Left colon (tissue), 2 donors: ENCODE measurements at places on chromosomes 5 and 9.
A peak's percentile ranks its signal among the peaks of the same experiment; 100 is the strongest.

DNA sequence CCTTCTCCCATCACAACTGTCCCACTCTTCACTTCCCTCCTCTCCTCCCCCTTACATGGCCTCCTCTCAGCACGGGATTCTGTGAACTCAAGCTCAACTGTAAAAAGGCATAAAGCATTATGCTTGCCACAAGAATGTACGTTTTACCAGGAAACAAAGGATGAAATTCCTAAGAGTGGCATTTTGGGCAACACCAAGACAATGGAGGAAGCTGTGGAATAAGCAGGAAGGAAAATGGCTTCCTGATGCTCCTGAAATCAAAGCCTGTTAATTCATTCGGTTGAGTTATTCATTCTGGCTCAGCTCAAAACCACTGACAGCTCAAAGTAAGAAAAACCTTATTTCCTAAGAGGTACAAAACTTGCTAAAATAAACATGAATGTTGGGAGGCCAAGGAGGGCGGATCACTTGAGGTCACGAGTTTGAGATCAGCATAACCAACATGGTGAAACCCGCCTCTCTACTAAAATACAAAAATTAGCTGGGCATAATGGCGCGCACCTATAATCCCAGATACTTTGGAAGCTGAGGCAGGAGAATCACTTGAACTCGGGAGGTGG lies 40.8 kb upstream of the DMRT1 start:
- DNase-seq: no peak

GRCh38 chr5:75148051-75148450 lies 88.6 kb downstream of the ANKRD31 start:
- no peak for DNase-seq

DNA sequence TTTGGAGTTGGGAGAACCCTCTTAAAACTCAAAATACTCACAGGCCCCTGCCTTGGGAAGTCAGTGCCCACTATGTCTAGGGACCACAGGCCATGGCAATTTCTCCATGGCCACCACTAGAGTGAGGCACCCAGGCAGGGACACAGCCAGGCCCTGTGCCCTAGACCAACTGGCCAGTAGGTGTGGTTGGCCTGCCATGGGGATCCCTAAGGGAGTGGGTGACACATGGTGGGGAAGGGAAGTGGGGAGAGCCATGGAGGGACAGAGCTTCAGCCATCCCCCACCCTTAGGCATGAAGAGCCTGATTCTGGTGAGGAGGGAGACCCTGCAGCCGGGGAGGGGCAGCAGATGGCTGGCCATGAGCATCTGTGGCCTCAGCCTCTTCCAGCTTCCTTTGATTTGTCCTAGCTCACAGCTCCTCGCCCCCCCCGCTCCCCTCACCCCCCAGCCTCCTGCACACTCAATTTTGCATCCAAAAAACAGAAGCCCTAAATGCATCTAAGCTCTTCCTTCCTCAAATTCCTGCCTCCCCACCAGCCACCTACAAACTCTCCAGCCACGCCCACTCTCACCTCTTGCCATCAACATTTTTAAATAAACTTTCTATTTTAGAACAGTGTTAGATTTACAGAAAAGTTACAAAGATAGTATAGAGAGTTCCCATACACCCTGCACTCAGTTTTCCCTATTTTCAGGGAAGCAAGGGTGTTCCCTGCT lies 1.6 kb upstream of the DBN1 start:
- no peak for DNase-seq

- no peak for DNase-seq
Observed at GRCh38 chr5:61306531-61307131, 25.4 kb upstream of the ZSWIM6 start.

DNA sequence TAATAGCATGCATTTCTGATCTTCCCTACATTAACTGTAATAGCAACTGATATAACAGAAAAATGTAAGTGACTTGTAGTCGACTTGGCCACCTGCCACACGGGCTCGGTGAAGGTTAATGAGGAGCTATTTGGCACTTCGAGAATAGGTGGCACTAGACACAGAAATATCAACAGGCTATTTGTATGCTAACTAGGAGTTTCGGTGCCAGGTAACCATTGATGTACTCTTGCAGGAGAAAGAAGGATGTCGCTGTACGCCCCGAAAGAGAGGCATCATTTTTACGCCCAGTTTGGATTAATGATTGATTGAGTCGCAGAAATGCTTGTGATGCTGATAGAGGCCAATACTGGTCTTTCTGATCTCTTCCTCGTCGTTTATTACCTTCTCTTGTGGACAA lies 516 bp upstream of the DMRT2 start:
- DNase-seq: peak; percentile 65

- DNase-seq: no peak
Observed at GRCh38 chr5:11588803-11589202, 315.4 kb downstream of the CTNND2 start.

- DNase-seq: peak; percentile 22
Observed at GRCh38 chr5:16809395-16810207, 126.5 kb downstream of the MYO10 start.

DNA sequence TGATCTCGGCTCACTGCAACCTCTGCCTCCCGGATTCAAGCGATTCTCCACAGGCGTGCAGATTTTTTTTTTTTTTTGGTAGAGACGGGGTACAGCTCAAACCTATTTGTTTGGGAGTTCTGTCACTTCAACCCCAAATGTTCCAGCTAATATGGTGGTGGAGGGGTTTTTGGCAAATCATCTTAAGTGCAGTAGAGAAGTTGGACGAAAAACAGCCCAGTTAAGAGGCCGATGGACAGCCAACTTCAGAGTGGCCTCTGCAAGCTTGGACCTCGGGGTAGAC lies 756 bp upstream of the PRR7 start:
- DNase-seq: no peak

DNA sequence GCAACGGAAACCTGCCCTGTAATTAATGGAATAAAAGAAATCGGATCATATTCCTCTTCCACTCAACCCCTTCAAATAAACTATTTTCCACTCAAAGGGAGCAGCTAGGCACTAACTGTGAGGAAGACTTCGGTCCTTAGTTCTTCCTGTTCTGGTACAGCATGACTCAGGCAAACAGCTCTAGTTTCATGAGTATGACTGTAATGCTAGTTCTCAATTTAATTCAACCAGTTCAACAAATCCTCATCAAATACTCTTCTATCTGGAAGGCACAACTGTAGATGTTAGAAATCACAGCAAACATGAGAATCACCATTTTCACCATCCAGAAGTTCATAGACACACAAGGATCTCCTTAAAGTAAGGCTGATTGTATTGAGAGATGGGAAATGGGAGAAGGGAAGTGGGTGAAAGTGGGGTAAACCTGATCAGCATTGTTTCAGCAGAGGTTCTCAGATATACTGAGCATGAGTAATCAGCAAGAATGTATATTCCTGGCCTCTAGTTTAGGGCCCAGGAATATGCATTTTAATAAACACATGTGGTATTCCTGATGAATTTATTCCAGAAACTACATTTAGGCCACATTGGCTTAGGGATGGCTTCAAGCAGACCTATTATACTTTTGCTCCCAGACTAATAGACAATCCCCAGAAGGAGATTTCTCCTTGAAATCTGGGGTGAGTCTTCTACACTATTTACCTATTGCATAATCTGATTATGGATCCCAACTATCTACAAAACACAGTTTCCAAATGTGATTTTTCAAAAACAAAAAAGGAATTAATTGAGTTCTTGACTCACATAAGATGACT lies 141.1 kb upstream of the SLC12A2 start:
- no peak for DNase-seq

DNA sequence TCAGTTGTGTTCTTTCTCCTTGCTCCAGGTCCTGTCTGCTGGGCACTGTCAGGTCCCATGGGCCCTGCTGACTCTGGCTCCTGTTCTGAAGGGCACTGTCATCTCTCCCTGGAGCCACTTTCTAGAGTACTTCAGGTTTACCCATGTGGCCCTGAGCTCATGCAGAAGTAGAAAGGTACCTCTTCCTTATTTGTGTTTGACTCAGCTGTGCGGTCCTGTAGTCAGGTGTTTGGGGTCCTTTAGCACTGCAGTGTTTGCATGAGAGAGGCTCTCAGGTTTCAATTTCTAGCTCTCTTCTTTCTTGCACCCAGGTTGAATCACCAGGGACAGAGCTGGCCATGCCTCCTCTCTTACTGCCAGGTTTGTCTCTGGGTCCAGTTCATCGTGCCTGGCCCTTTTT lies 71.5 kb downstream of the HSPA4 start:
- no peak for DNase-seq

GRCh38 chr5:168842571-168843205 lies 263.5 kb upstream of the PANK3 start:
- no peak for DNase-seq

DNA sequence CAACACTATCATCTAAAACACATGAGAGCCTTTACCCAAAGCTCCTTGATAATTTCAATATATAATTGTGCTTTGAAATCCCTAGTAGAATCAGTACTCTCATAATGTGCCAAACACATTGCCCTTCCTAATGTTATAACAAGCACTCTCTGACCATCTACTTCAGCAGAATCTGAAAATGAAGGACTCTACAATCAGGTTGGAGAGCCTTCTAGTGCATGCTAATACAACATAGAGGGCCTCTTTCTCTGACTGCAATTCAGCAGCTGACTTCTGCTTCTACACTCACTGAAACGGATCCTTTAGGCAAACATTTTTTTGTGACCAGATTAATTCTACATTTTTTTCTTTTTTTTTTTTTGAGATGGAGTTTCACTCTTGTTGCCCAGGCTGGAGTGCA lies 155.6 kb downstream of the EPB41L4A start:
- DNase-seq: no peak

DNA sequence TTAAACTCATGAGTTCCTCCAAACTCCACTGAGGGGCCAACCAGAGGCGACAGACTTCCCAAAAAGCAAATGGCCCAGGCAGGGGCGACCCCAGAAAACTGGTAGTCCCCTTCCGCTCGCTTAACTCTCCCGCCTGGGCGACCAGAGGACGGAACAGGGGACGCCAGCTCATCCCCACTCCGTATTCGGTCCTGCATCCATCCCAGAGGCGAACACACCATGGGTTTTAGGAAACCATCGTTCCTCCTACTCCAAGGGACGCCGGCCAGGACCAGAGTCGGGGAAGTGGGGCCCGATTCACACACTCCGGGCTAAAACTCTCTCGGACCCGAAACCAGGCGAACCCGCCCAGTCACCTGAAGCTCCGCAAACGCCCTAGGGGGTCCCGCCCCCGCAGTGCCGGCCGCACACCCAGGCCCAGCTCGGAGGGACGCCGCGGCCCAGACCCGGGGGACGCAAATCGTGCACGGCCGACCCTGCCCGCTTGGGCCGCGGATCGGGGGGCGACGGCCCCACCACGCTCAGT lies 478 bp downstream of the TEX10 start:
- DNase-seq: peak; percentile 44

DNA sequence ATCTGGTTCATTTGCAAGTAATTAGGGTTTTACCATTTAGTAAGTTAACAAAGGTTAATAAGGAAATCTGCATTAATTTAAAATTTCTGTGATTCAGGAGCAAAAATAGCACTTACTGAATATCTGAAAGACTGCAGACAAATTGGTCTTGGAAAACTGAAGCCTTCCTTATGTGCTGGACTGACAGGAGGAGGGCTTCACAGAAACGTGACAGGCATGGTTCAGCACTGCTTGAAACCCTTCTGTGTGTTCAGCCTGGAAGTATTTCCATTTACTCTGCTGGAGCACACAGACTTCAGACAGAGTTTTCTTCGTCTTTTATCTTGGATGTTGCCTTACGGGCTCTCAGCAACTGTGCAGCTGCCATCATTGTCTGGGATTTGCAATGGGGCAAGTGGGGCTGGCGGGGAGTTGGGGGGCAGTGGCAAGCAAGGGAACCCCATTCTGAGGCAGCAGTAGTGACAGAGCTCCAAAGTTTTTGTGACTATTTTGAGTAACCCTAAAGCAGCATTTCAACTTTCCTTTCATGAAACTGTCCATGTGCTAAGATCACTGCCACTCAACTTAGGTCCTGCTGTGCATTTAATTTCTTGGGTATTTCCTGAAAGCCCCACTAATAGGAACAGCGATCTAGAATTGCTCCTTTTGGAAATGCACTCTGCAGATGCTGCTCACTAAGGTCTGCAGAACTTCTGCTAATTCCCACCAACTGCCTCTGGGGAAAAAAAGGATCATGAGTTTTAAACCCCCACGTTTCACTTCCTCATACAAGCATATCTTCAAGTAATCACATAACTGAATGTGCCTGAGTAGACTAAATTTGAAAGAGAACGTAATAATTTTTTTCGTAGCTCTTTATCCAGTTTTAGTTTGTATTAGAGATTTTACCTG lies 56.6 kb downstream of the KCNN2 start:
- DNase-seq: no peak

- DNase-seq: peak; percentile 51
Observed at GRCh38 chr9:132531195-132531594, 51.2 kb upstream of the BARHL1 start.

- no peak for DNase-seq
Observed at GRCh38 chr5:83741571-83741970, 20.9 kb upstream of the HAPLN1 start.

DNA sequence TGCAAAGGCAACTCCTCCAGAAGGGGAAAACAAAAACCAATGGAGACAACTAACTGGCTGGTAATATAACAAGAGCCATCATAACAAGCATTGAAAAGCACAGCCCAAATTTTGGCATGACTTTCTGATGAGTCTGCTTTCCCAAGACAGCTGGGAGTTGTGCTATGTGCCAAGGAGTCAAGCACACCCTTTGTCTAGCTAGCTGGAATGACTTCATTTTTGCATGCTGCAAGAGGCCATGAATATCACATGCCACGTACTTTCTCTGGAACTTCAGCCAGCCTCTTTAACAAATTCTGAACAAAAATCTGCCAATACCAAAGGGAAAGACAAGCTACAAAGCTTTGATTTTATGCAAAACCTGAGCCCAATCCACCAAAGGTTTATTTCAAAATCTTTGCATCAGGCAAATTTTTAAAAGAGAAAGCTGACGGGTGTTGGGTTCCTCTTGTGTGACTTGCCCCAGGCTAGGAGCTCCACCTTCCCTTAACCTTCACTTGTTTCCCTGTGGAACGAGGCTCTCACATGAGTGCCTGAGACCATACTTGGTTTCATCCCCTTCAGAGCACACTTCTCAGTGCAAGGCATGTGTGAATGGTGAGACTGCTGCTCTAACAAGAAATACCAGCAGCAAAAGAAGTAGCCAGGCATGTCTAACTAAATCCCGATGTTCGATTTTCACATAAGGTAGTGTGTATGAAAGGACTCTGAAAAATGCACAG lies 47.3 kb downstream of the S1PR3 start:
- DNase-seq: no peak

- DNase-seq: no peak
Observed at GRCh38 chr5:10485142-10485795, 43.6 kb downstream of the ROPN1L start.

GRCh38 chr5:99005506-99005905 lies 76.7 kb upstream of the CHD1 start:
- no peak for DNase-seq

- no peak for DNase-seq
Observed at GRCh38 chr5:181192337-181193046, 12.5 kb downstream of the TRIM7 start.

DNA sequence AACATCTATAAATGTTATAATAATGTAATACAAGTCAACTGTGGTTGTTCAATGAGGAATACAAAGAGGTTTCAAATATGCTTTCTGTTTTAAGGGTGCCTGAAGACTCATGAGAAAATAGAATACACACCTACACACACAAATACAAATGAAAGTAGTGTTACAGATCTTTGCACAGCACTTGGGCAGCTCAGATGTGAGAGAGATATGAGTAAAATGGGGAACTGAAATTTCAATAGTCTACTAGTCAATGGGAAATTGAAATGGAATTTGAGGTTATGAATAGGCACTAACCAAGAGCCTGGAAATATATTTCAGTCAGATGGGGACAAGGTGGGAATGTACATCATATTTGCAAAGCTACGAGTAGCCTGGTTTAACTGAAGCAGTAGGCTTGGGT lies 96.6 kb downstream of the ISL1 start:
- no peak for DNase-seq
